ENCODE measurements at places on chromosomes 2 and 18.

- DNase-seq, result no peak
Measured at GRCh38 chr2:240960309-240960970, 38.0 kb upstream of the SNED1 start.

- no peak for DNase-seq
Measured at GRCh38 chr18:43805646-43806194, 528.4 kb upstream of the SYT4 start.

DNA sequence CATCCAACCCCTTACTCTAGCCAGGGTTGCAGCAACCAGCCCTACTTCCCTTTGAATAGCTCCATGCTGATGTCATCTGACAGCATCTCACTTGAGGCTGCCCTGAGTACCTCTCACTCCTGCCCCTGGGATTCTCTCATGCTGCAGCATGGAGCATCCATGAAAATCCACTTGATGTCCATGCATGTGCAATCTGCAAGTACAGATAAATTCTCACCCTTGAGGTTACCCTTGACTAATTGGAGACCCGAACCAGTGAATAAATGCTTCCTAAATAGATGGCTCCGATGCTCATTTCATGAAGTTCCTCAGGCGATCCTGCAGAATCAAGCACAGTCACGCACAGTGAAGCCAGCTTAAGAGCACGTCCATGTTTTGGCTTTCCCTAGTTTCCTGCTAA is 298.3 kb downstream of the RBM43 start:
- no peak for DNase-seq

DNA sequence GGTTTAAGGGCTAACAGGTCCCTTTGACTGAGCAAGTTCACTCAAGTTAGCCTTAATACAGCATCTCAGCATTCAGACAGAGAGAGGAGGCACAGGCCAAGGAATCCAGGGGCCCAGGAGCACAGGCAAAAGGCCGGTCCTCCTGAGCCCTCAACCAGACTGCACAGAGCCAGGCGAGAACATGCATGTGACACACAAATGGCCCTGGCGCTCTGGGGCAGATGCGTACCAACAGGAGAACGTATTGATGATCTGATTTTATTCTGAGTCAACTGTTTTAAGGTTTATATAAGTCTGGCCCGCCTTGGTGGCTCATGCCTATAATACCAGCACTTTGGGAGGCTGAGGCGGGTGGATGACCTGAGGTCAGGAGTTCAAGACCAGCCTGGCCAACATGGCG is 34.9 kb downstream of the KCNIP3 start:
- DNase-seq, result no peak

DNA sequence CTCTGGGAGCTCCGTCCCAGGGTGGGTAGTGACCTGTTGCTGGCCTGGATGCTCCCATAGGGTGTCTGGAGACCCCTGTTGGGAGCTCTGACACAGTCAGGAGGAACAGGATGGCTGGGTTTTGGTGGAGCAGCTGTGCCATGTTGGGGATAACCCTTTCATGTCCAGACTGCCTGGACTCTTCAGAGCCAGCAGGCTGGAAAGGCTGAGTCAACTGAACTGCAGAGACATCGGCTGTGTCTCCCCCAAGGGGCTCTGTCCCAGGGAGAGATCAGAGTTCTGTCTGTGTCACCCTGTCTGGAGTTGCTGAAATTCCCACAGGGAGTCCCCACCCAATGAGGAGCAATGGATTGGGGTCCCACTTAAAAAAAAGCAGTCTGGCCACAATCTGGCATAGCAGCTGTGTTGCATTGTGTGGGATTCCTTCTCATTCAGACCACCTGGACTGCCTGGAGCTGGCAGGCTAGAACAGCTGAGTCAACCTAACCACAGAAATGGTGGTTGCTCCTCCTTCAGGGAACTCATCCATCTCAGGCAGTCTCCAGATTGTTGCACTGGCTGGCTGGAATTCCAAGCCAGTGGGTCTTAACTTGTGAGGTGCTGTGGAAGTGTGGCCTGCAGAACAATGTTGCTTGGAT is 37.2 kb downstream of the AGPS start:
- DNase-seq, result peak; percentile 88

- DNase-seq, result no peak
Measured at GRCh38 chr2:132974467-132975095, 304.6 kb upstream of the LYPD1 start.

- DNase-seq, result peak; percentile 10
Measured at GRCh38 chr18:9506046-9506792, 30.9 kb downstream of the RALBP1 start.

DNA sequence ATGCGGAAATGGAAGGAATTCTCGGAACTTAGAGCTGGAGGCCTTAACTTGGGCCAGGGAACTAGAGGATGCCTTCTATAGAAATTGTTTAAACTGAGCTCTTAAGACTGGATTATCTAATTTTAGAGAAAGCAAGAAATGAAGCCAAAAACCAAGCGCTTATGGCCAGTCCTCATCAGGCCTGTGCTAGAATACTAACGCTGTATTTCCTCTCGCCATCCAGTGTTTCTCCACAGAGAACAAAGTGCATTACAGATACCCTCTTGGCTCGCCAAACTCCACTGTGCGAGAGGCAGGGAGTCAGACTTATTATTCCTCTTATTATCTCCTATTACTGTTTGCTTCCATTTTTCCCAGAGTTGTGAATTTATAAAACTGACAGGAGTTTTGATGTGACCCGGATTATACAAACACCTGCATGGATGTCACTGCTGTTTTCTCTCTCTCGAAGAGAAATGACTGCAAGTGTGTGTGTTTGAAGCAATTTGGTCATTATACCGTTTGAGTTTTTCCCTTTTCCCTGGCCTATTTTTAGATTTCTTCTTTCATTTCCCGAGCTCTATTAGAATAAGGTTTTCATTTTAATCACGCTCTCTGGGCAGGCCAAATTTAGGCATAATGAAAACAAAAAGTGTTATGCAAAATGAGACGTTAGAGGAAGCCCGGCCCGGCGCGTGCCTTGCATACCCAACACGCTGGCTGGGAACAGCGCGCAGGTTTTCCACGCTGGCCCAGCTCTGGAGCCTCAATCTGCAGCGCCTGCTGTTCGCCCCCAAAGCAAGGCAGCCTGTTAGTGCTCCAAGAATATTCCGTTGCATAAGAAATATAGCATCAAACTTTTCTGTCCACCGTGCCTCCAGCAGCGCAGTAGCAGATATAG is 103.3 kb downstream of the ALK start:
- no peak for DNase-seq

- no peak for DNase-seq
Measured at GRCh38 chr18:58396144-58396543, 232.7 kb downstream of the ALPK2 start.

GRCh38 chr2:219017201-219017931 is 23.9 kb downstream of the CFAP65 start:
- no peak for DNase-seq

DNA sequence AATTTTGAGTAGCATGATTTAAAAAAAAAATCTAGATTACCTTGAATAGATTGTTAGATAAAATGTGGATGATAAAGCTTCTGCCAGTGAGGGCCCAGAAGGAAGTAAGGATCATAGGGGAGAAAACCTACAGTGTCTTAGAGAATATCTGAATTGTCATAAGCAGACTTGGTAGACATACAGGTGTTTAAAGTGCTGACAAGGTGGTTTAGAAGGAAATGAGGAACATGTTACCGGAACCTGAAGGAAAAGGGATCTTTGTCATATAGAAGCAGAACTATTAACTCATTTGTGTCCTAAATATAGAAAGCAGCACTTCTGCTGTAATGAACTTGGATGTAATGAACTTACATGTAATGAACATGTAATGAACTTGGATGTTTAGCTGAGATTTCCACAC is 94.9 kb upstream of the TTC27 start:
- DNase-seq, result no peak

DNA sequence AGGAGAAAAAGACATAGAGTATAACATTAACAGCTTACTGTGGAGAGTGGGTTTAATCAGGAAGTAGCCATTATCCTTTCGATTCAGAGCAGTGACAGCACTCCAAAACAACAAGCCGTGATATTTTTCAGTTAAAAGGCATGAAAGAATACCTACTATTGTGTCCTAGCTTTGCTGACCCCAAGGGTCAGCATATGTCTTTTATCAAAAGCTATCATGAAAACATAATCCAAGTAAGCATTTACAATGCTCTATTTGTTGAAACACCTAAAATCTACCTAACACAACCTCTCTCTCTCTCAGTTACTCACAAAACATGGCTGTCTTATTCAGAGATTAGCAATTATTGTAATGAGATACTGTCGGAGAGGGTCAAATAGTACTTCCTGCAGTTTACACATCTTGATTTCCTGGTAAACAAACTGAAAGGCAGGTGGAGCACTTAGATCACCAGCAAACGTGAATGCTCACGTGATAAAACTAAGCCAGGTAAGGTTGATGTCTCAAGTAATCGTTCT is 100.0 kb downstream of the BAZ2B start:
- DNase-seq, result no peak

- peak; percentile 25 for DNase-seq
Measured at GRCh38 chr18:48833701-48834412, 116.9 kb downstream of the SMAD7 start.

DNA sequence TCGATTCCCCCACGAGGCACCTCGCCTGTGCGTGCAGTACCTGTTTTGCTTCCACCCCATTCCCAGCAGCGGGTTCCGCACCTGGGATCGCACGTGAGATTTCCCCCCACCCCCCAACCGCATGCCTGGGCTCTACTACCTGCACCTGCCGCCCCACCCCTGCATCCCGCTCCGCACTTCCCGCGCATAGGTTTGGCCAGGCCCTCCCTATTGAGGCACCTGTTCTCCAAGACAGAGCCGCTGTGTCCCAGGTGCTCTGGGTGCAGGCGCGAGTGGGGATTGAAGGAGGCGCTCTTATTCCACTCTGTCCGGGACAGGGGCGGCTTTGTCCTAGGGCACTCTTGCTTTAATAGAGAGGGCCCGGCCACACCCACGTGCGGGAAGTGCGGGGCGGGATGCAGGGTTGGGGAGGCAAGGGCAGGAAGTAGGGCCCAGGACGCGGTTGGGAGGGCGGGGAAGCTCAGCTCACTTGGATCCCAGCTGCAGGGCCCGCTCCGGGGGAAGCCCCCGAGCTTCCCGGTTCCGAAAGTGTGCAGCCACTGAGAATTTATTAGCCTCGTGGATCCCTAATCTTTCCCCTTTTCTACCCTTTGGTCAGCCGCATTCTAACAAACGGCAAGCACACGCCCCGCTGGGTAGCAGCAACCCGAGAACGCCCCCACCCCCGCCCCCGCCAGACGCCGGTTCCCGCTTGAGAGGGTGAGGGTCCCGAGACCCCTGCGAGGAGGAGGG is 670 bp upstream of the MOCOS start:
- no peak for DNase-seq

GRCh38 chr2:217551252-217551899 is 451.4 kb downstream of the TNS1 start:
- DNase-seq, result peak; percentile 70

DNA sequence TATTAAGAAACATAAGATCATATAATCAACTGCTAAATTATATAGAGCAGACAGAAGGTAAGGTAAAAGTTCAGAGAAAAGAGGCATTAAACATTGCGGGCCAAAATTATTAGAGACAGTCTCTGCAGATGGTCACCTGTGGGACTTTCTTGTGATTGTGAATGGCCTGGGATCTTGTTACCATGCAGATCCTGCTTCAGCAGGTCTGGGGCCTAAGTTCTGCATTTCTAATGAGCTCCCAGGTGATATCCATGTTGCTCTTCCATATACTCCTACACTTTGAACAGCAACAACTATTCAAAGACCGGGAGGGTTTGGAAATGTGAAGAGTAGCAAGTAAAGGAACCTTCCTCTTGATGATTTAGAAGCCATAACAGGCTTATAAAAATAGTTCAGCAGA is 8.5 kb upstream of the ETAA1 start:
- DNase-seq, result no peak

DNA sequence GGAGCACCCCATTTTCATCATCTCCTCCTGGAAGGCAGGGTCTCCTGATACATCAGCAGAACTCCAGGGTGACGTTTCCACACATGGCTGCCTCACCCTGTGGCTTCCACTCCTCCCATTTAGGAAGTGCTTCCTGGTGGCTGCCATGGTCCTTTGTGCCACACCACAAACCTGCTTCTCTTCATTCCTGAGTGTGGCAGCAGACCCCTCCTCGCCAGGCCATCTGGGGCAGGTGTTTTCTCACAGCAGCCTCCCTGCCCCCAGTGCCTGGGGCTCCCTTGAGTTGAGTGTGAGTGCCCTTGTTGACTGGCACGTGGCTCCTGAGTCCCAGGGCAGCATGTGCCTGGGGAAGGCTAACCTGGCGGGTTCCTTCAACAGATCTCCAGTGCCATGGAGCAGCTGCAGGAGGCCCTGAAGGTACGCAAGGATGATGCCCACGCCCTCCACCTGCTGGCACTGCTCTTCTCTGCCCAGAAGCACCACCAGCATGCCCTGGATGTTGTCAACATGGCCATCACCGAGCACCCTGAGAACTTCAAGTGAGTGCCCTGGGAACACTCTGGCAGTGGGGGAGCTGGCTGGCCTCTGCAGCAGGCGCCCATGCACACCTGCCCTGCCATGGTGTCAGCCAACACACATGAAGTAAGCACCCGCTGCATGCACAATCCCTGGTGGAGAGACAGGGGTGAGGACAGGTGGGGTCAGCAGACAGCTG is 113.4 kb upstream of the MCFD2 start:
- no peak for DNase-seq

GRCh38 chr2:23244617-23245016 is 140.4 kb upstream of the KLHL29 start:
- no peak for DNase-seq

DNA sequence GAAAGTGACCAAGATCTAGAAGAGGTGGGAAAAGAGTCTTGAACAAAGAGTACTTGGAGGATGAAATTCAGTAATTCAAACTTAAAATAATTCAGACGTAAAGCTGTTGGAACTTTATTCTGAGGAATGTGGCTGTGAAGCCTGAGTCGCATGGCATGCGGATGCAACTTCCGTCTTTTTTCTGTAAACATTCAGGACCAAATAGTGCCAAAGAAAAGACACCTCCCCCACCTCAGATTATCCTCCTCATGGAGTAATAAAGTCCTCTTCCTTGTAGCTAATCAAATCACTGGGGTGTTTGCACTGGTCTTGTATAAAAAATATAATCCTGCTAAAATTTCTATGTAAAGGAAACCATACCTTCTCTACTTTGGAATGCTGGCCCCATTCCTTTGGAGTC is 790.4 kb downstream of the TSN start:
- DNase-seq, result no peak

GRCh38 chr2:68620772-68621171 is 22.6 kb upstream of the PROKR1 start:
- DNase-seq, result no peak

DNA sequence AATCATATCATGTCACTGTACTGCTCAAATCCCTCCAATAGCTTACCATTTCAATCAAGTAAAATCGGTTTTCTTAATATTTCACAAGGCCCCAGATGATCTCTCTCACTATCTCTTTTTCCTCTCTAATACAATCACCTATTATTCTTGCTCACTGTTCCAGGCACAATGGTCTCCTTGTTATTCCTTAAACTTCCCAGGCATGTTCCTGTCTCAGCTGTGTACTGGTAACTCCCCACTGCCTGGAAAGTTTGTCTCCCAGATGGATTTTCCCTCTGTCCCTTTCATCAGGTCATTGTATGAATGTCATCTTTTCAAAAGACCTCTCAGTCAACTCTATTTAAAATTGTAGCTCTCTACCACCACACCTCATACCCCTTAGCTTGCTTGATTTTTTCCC is 30.7 kb upstream of the FANCL start:
- no peak for DNase-seq
